Sigmoid colon (tissue), 7 donors: ENCODE measurements at places on chromosomes 12 and 14. TPM values are rescaled to one million over a fixed set of nuclear protein-coding genes. Genes with fewer than 3 reads are reported as not detected.

DNA sequence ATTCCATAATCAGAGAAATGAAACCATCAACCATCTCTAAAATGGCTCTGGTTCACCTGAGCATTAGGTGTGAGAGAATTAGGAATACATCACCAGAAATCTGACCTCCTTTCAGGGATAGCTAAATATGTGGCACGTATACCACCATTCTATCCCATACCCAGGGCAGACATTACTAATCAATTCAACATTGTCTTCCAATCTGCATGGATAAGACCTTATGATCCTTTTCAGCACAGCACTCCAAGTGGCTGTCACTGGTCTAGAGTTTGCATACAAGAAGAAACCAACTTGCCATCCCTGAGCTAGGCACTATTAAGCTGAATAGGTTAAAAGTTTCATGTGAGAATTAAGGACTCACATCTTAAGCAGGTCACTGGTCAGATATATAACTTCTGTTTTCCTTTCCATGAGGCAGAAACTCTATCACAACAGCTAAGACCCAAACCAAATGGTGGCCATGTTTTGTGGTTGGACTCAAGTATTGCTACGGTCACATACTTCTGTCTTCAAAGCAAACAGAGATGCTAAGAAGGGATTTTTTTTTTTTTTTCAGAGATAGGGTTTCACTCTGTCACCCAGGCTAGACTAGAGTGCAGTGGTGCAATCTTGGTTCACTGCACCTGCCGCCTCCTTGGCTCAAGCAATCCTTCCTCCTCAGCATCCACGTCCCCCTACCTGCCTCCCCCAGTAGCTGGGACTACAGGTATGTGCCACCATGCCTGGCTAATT lies 249.0 kb downstream of the DPF3 start:
- no peak for DNase-seq

DNA sequence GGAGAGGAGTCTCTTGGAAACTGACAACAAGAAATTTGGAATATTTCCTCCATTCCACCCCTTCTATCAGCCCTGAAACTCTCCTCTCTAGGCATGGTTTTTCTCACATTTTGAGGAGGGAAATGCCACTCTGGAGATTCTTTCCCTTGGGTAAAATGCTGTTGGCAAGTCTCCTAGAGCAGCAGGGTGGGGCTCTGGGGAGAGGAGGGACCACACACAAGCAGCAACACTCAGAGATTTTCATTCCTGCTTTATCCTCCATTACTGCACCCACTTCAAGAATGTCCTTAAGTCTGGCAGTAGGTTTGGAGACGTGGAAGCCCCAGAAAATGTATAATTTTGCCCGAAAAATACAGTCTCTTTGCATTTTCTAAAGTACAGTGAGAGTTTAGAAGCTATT lies 130.8 kb upstream of the FLRT2 start:
- DNase-seq, result no peak

DNA sequence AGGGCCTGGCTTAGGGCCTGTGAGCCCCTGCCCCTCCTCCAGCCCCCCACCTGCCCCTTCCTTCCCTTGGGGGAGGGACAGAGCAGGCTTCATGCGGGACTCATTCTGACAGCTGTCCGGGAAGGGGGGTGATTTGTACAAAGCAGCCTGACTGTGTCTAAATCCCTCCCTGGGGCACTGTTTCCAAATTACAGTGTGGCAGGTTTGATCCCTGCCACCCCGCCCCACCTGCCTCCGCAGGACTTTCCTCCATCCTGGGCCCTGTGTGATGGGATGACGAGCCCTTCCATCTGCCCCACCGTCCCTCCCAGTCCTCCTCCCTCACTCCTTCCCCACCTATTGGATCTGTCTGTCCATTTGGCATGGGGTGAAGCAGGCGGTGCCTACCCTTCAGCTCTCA lies 363.9 kb downstream of the BCL11B start:
- DNase-seq, result no peak

DNA sequence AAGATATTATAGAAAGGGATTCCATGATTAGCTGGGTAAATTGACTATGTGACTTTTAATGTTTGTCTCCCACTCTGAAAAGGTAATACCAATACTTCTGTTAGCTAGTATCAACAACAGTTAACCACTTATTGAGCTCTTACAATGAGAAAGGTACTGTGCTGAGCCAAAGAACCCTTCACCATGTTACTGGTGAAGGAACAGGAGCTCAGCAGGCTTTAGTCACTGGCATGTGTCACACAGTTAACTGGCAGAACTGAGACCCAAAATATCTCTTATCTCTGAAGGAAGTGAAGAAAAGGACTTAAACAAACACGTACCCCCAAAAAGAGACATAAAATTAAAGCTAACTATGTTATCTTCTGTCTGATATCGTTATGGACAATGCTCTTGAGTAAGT lies 170.6 kb downstream of the MED13L start:
- no peak for DNase-seq

- no peak for DNase-seq
These were observed 35.6 kb upstream of the ANKS1B start for GRCh38 chr12:100020370-100020769.

DNA sequence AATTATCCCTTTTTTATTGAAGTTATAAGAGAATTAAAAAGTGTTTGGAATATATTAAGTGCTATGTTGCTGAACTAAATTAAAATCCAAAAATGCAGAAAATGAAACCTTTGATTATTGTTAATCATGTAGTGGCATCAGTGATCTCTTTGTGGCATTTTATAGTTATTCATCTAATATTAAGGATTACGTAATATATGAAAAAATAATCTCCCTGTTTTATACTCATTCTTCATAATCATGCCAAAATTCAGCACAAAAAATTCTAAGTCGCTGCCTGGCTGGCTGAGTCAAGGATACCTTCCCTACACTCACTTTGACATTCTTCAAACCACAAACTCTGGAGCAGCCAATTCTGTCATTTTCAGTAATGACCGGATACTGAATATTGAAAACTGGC lies 63.7 kb downstream of the ARL1 start:
- DNase-seq, result no peak

SLC5A8 gene
- not detected for total RNA-seq

DNAJC22 gene
- total RNA-seq, result 0.16 TPM

ANKS1B gene
- 32.4 TPM for total RNA-seq
